ENCODE measurements at places on chromosomes 13 and 19.

GRCh38 chr19:44644402-44645016, 799 bp downstream of the PVR start:
- peak; percentile 74 for DNase-seq

- DNase-seq, result no peak
These were observed 43.1 kb downstream of the COL4A1 start for GRCh38 chr13:110263888-110264287.

DNA sequence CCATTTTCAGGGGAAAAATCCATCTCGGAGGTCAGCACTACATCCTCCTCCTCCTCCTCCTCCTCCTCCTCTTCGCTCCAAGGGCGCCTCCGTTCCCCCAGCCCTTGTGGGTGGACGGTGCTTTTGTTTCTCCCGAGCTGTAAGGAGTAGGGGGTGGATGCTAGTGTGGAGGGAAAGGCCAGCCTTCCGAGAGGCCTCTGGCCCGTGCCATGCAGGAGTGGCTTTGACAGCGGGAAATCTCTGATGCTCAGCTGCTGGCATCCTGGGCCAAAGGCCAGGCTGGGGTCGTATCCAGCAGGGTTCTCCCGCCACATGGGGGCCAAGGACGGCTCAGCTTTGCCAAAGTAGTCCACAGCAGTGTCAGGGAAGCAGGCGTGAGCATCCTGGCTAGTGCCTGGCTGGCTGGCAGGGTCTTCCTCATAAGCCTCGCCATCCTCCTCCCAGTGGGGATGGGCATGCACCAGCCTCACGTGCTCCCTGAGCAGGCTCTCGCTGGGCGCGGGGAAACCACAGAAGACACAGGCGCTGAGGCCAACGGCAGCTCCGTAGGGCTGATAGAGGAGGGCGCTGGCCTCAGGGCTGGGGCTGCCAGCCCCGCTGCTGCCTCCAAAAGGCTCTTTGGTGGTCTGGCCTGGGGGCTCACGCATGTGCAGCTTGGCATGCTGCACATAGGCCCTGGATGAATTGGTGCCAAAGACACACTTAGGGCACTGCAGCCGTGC, 10.5 kb downstream of the WIZ start:
- DNase-seq, result no peak

DNA sequence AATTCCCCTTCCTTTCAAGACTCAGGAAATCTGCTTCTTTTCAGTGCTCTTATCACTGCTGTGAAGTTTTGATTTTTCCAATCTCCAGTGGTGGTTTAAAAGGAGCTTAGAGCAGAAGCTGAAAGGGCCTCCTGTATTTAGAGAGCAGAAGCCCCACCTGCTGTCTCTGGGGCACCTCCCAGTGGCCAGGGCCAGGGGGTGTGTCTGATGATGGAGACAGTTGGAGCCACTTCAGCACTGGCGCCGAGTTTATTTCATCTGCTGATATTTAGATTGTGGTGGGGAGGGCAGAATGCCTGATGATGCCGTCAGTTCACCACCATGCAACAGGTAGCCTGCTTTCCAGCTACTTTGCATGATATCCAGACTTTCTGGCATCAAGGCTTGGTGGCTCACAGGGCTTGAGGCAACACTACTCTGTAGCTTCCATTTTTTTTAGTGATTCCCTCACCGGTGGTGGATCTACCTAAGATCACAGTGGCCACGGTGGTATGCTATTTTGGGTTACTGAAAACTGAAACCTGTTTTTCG, 371.9 kb downstream of the KCNRG start:
- DNase-seq, result peak; percentile 72

- DNase-seq, result no peak
These were observed 13.1 kb upstream of the FOXO1 start for GRCh38 chr13:40679480-40679985.

DNA sequence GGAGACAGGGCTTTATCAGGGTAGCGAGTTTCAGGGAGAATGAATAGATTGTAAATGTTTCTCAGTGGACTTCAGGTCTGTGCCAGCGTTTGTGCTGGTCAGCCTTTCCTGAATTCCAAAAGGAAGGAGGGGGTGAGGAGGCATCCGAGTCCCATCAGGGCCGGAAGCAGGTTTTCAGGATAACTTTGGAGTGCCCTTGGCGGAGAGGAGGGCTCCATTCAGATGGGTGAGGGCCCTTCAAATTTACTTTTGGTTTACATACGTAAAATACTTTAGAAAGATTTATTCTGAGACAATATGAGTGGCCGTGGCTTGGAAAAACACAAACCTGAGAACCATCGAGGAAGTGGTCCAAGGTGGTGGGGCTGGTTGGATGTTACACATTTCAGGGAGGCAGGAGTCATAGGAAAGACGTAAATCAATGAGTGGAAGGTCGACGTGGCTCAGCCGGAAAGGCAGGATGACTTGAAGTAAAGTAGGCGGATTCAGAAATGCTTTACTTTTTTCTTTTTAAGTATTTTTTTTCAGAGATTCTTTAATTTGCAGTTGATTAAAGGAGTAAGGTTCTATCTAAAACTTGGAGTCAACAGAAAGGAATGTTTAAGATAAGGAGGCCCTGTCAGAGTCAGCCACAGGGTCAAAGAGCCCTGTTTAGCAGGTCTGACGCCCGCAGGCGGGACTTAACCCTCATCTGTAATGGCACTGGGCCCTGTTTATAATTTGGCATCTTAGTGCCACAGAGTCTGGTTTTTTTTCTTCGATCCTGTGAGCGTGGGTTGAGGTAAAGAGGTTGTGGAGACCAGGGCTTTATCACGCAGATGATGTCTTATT, 32.8 kb downstream of the ATP11A start:
- peak; percentile 47 for DNase-seq

DNA sequence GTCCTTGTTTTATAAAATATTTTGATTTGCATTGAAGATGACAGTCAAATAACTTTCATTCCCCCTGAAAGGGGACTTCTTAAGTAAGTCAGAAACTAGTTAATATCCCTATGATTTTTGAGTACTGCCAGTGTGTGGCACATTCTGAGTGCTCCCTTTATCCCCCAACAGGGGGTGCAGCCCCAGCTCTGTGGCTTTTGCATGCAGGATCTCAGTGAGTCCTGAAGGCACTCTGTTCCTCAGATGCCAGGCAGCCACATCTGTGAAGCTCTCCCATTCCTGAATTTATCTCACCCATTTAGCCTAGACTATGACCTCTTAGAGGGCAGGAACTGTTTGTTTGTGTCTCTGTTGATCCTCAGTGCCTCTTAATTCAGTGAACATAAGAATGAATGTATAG, 123.1 kb downstream of the CDK8 start:
- DNase-seq, result peak; percentile 38

GRCh38 chr19:16969135-16969534, 57.5 kb downstream of the CPAMD8 start:
- no peak for DNase-seq

All from iPS-NIHi11 (cell line).